Nucleus accumbens (tissue), 56 donors: ENCODE measurements at places on chromosomes 5 and 9.

GRCh38 chr9:97415146-97415545, 3.2 kb downstream of the TDRD7 start:
- DNase-seq, result no peak

GRCh38 chr9:137233143-137233980, 2.7 kb downstream of the SLC34A3 start:
- no peak for DNase-seq

DNA sequence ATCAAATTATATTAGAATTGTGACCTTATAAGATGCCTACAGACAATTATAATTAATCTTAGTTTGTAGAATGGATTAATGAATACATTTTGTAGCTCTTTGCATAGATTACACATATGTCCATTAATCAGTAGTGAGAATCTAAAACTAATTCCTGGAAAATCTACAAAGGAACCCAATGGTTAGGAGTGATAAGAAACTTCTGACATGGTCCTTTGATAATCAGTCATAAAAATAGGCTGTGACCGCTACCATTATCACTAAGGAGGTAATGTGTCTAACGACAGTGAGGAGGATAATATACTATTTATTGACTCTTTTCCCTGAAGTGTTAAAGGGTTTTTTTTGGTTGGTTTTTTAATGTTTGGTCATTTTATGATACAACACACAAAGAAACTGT, 46.6 kb downstream of the BNC2 start:
- DNase-seq, result no peak

- no peak for DNase-seq
These were observed 47.9 kb downstream of the ADGRV1 start for GRCh38 chr5:90606539-90606938.

- DNase-seq, result no peak
These were observed 14.4 kb downstream of the BRD3 start for GRCh38 chr9:134053401-134053871.

GRCh38 chr9:83299571-83299970, 236.6 kb upstream of the RASEF start:
- no peak for DNase-seq

DNA sequence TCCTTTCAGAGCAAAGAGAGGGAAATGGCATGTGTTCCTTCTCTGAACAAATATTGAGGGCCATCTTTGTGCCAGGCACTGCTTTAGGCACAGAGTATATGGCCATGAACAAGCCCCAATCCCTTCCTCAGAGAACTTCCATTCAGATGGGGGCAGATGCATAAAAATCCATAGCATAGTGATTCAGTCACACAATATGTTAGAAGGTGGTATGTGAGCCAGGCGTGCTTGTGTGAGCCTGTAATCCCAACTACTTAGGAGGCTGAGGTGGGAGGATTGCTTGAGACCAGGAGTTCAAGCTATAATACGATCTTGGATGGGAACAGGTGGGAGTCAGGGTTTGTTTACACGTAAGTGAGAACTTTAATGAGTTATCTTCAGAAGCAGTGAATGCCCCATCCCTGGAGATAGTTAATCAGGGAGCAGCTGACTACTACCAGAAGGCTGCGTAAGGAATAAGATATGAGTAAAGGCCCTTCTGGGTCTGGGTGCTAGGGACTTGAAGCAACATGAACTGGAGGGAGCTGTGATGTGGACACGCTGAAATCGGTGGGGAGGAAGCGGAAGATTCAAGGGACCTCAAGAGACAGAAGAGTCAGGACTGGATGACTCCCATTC, 27.1 kb downstream of the NANS start:
- DNase-seq, result no peak

DNA sequence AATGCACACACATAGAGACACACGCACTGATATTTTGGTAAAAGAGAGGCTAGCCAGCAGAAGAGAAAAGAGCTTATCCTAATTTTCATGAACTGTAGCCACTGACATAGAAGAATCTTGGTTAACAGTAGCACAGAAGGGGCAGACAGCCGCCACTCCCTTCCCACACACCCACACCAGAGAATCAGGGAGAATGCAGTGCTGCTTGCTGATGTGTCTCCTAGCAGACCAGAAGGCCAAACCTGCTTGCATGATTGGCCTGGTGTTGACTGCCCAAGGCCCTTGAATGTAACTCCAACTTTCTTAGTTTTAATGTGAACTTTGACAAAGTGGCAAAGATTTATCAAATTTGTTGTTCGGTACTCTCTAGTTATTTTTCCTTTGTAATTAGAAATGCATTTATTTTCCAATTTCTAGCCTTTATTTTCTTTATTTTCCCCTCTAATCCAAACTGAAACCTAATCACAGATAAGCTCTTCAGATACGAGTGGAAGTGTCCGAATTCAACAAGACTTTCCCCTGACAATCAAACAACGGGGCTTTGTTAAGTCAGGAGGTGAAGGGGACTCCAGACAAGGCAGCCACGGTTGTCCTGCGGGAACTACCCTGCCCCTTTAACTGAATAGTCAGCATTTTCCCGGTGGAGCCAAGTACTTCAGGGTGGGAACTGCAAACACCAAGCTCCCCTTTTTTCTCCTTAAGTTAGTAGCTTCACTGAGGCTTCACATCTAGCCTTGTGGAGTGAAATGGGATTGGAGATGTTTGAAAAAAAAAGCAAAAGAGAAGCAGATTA, 81.9 kb upstream of the CTSL start:
- no peak for DNase-seq

DNA sequence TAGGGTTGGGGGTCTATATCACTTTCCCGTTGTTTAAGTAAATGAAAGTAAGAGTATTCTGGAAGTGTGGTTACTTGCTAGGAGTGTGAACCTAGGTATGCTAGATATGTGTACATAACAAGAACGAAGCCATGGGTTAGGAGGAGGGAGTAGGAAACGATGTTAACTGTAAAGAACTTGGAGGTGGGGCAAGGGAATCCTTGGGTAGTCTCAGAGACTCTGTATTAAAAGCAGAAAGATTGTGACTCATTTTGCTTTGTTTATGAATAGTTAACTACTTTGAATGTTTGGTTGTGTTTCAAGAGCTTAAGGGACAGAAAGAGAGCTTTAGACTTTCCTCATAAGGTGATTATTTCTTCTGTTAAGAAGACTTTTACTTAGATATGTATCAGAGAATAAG, 59.9 kb downstream of the TMEM252 start:
- no peak for DNase-seq

GRCh38 chr5:21140987-21141386, 1153.0 kb upstream of the CDH18 start:
- DNase-seq, result no peak

DNA sequence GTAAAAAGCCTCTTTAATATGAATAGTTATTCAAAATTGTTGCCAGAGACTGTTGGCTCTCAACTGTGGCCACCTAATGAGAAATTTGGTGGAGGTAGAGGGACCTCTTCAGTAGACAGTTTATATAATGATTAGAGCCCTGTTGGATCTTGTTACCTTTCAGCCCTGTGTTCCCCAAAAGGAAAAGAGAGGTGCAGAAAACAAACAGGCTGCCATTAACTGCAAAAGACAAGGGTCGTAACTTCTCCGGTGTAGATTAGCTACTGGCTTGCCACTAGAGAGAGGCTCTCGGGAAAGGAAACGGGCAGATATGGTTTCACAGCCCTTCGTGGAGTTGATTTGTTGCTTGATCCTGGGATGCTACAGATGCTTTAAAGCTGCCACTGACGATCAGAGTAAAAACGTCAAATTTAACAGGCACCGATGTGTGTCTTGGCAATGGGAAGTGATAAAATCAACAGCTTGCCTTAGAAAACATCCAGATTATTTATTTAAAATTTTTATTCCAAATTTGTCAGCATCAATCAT, 7.8 kb downstream of the FST start:
- no peak for DNase-seq

- no peak for DNase-seq
These were observed 274.9 kb downstream of the ARHGAP26 start for GRCh38 chr5:143045062-143045461.

GRCh38 chr5:117562647-117563046, 988.0 kb upstream of the SEMA6A start:
- no peak for DNase-seq

GRCh38 chr5:131563434-131564228, 71.4 kb downstream of the RAPGEF6 start:
- no peak for DNase-seq

GRCh38 chr9:128473104-128473503, 17.3 kb downstream of the ODF2 start:
- DNase-seq, result no peak

DNA sequence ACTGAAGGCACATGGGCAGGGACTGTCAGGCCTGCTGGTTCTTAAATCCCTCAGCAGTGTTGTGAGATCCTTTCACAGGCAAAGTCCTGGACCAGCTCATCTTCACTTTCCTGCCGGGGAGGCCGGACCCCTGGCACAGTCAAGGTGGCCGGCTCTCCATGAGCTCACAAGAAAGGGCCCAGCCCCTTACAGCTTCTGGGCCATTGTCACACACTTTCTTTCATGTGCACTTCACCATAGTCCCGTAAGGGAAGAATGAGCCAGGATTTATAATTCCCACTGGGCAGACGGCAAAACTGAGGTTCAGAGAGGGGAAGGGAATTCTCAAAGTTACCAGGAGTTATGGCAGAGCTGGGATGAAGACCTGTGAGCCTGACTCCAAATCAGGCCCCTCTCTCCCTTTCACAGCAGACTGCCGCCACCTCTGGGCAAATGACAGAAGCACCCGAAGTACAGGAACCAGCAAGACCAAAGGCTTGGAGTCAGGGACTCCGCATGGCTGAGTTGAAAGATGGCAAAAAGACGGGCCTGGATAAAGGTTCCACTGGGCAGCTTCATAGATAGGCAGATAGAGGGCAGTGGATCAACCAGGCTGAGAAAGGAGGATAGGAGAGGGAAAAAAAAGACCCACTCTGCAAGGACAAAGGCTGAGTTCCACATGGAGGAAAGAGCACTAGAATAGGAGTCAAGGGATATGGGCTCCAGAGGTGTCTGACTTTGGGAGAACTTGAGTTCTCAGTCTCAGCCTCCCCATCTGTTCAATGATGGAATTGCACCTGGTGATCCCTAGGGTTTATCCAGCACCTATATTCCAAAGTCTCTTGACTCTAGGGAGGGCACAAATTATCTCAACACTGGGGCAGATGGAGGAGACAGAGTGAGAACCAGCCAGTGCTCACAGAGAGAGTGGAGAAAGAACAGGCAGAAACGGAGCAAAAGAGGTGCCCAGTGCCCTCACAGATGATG, 128.7 kb downstream of the PAX5 start:
- DNase-seq, result no peak

DNA sequence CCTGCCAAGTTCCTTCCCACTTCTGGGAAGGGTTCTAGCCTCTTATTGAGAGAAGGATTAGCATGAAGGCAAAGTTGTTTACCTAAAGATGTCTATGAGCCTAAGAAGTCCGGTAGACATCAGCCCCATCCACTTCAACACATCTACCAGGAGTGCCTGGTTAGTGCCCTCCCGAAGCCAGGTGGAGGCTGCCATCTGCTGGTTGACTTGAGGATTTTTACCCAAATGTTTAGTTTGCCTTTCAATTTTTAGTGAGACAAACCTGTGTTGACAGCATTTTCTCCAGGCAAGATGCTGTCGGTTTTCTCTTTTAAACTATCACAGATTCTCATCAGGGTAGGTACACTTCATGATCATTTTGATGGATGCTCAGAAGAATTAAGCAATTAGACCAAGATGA, 83.6 kb upstream of the TNFSF8 start:
- peak; percentile 13 for DNase-seq

DNA sequence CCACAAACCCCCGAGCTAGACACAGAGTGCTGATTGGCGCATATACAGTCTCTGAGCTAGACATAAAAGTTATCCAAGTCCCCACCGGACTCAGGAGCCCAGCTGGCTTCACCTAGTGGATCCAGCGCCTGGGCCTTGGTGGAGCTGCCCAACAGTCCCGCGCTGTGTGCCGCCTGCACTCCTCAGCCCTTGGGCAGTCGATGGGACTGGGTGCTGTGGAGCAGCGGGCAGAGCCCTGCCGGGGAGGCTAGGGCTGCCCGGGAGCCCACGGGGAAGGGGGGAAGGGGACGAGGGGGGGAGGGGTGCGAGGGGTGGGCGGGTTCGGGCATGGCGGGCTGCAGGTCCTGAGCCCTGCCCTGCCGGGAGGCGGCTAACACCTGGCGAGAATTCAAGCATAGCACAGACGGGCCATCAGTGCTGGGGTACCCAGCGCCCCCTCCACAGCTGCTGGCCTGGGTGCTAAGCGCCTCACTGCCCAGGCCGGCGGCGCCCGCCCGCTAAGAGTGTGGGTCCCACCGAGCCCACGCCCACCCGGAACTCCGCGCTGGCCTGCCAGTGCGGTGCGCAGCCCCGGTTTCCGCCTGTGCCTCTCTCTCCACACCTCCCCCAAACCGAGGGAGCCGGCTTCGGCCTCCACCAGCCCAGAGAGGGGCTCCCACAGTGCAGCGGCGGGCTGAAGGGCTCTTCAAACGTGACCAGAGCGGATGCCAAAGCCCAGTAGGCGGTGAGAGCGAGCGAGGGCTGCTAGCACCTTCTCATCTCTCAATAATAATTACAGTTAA, 391.2 kb upstream of the NUDT12 start:
- no peak for DNase-seq

DNA sequence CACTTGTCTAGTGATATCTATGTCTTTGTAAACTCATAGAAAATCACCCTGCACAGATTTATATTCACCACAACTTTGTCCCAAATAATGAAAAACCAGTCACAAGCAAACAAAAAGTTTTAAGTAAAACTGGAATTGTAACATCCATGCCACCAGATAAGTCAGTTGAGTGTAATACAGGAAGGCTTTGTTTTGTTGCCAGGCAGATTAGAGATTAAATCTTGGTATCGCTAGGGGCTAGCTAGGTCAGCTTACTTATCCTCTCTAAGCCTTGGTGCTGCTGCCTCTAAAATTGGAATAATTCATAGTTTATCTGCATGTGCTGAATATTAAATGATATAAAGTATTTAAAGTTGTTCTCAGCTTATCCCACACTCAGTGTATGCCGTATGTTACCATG, 1062.5 kb downstream of the CDH9 start:
- DNase-seq, result no peak

- peak; percentile 20 for DNase-seq
These were observed 23.3 kb upstream of the TRIM14 start for GRCh38 chr9:98142182-98142907.

- no peak for DNase-seq
These were observed 96.1 kb downstream of the ADAMTSL1 start for GRCh38 chr9:18569941-18570630.

DNA sequence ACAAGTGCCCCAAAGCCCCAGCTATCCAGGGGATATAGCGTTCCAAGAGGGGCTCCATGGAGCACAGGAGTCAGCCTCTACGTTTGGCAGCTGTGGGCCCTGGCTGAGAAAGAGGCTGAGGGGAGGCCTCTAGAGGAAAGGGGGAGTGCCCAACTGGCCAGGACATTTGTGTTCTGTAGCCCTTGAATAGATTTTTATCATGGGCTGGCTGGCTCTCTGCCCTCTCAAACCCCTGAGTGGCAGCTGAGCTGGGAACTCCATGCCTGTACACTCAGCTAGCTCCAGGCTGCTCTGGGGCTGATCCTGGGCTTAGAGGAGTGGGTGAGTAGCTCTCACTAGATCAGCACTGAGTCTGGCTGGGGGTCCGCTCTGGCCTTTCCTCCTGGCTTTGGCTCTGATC, 285.0 kb downstream of the ZSWIM6 start:
- DNase-seq, result no peak

GRCh38 chr5:91235271-91235694, 147.8 kb downstream of the ARRDC3 start:
- DNase-seq, result no peak

GRCh38 chr5:168829922-168830417, 250.8 kb upstream of the PANK3 start:
- DNase-seq, result no peak

- DNase-seq, result no peak
These were observed 14.7 kb upstream of the CDK7 start for GRCh38 chr5:69219939-69220338.

GRCh38 chr5:98791898-98792580, 18.6 kb downstream of the RGMB start:
- DNase-seq, result no peak
